ENCODE measurements at places on chromosomes 1 and 21.

DNA sequence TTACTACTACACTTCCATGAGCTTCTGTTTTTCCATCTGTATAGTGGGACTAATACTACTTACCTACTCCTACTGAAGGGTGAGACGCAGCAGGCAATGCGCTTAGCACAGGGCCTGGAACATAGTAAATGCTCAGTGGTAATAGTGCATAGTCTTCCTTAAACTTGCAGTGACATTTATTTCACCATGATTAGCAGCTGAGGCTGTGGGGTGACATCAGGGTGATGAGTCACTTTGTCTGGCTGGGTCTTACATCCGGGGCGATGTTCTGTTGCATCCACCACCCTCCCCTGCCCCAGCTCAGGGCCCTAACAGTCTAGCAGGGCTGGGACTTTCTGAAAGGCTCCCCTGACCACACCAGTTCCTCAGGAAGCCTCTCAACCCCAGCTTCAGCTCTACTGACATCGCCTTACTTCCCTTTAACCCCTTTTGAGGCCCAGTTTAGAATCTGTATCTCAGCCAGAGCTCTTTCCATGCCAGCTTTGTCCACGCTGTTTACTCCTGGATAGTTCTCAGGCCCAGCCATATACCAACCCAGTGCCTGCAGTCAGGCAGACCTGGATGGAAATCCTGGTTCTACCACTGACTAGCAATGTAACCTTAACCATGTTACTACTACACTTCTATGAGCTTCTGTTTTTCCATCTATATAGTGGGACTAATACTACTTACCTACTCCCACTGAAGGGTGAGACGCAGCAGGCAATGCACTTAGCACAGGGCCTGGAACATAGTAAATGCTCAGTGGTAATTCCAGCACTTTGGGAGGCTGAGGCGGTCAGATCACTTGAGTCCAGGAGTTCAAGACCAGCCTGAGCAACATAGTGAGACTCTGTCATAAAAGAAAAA is 66.3 kb downstream of the CD58 start:
- DNase-seq = peak; percentile 93

- DNase-seq = no peak
Observed at GRCh38 chr1:17828991-17829390, 73.9 kb downstream of the ACTL8 start.

DNA sequence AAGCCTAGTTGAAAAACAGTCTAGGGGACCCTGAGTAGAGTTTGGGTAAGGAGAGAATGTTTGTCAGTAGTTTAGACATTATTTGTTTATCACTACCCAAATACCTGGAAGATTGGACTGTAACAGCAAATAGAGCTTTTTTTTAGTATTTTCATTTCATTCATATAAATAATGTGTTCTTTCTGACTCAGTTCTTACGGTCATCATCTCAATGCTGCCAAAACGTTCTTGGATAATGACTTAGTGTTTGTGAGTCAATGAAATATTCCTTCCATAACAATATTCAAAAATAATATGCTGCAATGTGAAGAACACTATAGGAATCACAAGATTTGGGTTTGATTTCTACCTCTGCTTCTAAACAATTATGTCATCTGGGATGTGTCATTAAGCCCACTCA is 400.0 kb upstream of the PKN2 start:
- no peak for DNase-seq

DNA sequence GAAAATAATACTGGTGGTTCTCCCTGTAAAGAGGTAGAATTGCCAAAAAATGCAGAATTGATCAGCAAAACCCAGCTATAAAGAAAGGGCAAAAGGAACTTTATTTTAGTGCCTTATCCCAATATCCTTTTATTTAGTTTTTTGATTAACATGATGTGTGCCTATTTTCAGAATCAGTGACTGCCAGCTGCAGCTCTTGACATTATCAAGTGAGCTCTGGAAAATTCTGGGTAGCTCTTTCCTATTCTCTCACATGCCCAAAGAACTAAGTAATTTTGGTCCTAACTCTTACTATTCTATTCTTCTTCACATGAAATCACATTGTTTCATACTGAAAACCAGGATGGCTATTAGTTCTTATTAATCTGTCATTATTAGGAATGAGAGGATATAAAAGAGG is 22.1 kb downstream of the WNT2B start:
- no peak for DNase-seq

- no peak for DNase-seq
Observed at GRCh38 chr1:40399984-40400704, 26.6 kb downstream of the SMAP2 start.

GRCh38 chr1:6174621-6175410 is 5.3 kb downstream of the CHD5 start:
- DNase-seq = no peak

GRCh38 chr21:33686386-33686785 is 44.1 kb downstream of the ITSN1 start:
- no peak for DNase-seq

- peak; percentile 3 for DNase-seq
Observed at GRCh38 chr1:30376054-30376697, 347.2 kb downstream of the MATN1 start.

- no peak for DNase-seq
Observed at GRCh38 chr1:82934074-82934473, 1064.9 kb downstream of the TTLL7 start.

DNA sequence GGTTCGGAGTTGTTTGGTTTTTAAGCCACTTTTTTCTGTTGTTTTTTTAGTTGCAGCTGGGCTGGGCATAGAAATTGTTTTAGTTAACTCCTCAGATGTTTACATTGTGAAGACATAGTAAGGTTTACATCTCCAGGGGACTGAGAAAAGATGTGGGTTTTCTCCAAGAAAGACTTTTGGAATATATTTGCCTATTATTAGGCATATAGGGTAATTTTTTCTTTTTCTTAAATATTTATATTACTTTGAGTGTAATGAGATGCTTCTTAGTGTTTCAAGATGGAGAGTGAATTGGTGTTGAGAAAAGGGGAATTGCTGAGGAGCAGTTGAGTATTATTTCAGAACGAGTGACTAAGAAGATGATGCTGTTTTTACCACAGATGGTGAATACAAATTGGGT is 26.6 kb upstream of the PIGK start:
- DNase-seq = no peak

DNA sequence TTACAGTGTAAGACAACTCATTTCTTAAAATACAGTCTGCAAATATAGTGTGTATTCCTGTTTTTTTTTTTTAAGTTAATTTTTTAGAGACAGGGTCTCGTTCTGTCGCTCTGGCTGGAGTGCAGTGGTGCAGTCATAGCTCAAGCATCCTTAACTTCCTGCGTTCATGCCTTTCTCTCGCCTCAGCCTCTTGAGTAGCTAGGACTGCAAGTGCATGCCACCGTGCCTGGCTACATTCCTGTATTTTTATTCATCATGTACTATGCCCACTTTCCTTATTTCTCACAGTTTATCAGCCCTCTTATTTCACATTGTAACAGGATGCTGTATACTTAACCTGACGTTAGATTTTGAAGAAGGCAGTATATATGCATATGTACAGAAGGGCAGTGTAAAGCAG is 26.7 kb downstream of the MIER1 start:
- no peak for DNase-seq

DNA sequence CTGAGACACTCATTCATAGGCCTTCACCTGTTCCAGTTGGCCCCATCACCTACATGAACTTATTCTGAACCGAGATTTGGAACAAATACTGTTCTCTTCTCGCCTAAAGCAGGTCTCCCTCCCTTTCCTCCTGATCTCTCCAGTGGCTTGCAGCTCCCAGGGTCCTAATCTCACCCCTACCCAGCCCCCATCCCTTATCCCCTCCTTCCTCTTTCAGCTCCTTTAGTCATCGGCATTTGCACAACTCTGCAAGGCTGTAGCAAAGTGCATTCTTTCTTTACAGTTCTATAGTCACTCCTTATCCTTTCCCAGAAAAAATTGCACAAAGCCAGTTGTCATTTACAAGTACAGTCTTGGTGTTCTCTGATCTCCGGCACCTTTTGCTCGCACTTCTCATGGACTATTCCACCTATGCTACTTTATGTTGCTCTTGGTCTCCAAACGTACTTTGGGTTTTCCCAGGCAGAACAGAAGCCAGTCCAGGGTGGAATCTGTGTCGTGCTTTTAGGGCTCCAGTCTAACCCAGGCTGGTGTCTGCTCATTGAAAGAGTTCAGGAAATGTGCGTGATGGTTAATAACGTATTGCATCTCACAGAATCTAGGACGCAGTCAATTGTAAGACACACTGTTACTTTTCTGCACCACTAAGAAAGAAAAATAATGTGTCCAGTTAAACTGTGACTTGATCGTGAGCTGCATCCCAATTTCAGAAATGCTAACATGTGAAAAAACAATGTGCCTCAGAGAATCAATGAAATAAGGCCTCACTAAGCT is 965 bp downstream of the ABCA4 start:
- no peak for DNase-seq

DNA sequence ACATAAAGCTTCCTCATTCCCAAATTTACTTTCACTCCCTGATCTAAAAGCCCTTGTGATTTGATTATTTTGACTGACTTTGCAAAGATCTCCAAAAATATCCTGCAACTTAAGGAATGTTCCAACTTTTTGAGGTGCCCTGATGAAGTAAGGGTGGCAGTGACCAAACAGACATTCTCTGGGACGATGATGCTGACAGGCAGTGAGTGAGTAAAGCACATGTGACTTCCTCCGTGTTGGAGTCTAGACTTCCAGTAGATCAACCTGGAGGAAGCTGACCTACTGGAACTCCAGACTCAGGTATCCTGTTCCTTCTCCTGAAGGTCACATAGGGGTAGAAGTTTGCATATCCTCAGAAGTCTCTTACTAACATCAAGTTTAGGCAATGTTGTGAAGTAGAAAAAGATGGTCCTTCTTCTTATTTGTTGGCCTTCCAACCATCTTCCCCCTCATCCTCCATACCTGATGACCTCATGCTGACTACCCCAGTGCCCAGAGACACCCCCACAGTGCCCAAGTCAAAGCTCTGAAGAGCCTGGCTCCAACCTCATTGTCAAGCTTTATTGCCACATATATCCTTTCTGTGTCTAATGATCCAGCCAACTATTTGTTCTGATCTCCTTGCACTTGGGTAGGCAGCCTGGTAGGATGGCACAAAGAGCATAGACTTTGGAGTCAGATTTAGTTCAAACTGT is 16.0 kb downstream of the TNFSF4 start:
- no peak for DNase-seq

- no peak for DNase-seq
Observed at GRCh38 chr1:211896958-211897357, 66.4 kb upstream of the LPGAT1 start.

DNA sequence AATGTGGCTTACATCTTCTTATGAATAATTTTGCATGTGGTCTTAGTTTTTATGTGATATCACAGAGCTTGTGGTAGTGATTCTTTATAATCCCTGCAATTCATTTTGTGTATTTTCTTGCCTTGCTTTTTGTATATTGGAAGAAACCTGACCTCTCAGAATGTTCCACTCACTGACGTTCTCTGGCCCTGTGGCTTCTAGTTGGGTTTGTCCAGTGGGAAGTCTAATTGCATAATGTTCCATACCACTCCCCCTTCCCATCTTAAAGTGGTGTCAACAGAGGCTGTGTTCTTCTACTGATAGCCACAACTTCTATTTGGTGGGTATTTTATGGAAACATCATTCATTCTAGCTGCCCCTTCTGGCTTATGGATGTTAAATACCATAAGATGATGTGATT is 225.3 kb downstream of the BACH1 start:
- no peak for DNase-seq

DNA sequence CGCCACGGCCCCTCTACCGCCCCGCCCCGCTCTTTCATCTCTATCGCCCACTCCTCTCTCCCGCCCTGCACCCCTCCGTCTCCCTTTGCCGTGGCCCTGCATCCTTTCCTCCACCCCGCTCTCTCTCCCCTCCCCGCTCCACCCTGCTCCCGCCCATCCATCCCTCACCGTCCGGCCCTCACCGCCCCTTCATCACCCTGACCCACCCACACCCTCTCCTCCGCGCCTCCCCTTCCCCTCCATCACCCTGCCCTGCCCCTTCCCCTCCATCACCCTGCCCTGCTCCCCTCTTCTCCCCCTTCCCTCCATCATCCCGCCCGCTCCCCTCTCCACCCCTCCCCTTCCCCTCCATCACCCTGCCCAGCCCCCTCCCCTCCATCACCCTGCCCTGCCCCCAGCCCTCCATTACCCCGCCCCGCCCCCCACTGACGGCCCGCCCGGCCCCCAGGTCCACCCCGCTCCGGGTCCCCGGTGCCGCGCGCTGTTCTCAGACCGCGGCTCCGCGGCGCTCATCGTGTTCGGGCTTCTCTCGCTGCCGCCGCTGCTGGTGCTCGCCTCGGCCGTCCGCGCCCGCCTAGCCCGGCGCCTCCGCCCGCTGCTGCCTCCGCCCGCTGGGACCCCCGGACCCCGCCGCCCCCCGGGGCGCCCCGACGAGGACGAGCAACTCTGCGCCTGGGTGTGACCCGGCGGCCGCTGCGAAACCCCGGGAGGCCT is 6.2 kb upstream of the ANKRD65 start:
- no peak for DNase-seq

- DNase-seq = no peak
Observed at GRCh38 chr1:224042557-224043118, 71.3 kb upstream of the FBXO28 start.

DNA sequence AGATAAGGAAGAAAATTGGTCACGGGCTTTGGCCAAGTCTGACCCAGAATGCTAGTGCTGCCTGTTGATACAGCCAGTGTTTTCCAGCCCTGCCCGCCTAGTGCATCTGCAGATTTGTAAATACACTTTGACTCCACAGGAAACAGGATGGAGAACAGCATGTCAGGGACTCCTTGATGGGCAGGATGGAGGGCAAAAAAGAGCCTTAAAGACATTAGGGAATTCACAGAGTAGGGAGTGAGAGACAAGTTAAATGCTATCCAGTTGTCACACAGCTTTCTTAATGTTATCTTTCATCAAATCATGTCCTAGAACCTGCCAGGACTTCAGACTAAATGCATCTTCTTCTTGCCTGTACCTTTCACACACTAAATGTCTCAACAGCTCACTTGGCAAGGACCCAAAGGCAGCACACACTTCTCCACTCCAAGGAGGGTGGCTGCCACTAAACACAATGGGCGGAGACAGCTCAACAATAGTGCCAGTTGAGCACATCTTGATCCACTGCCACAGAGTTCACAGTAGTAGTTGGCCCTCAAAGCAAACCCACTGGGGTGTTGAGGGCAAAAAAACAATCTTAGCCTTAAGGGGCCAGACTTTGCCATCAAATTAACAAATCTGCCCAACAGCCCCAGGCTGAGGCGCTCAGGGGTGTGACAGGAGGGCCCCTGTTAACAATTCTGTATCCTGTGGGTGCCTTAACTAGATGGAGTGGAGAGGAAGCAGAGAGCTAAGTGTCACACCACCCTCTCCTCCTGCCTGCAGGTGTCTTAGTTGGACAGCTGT is 2.7 kb downstream of the HIVEP3 start:
- DNase-seq = peak; percentile 53
